ENCODE measurements at places on chromosomes 13 and 19. TPM values are rescaled to one million over a fixed set of nuclear protein-coding genes. Genes with fewer than 3 reads are reported as not detected.

The DCLK1 gene
- total RNA-seq = 6.3 TPM

The SOHLH2 gene
- total RNA-seq = 0.77 TPM

The LRCH1 gene
- total RNA-seq = 8.7 TPM

The PSG7 gene
- not detected for total RNA-seq

The CLIP3 gene
- 19.8 TPM for total RNA-seq

The FCAR gene
- total RNA-seq = not detected

The IFNL1 gene
- total RNA-seq = not detected

The C19orf67 gene
- total RNA-seq = not detected

The RAB11B gene
- total RNA-seq = 47.0 TPM

The EXOC3L2 gene
- not detected for total RNA-seq

The SLC25A42 gene
- 4.9 TPM for total RNA-seq

The BEST2 gene
- not detected for total RNA-seq

The KLK11 gene
- total RNA-seq = not detected
